Effector memory CD8-positive, alpha-beta T cell (primary cell): ENCODE measurements at places on chromosomes 1 and 21.

DNA sequence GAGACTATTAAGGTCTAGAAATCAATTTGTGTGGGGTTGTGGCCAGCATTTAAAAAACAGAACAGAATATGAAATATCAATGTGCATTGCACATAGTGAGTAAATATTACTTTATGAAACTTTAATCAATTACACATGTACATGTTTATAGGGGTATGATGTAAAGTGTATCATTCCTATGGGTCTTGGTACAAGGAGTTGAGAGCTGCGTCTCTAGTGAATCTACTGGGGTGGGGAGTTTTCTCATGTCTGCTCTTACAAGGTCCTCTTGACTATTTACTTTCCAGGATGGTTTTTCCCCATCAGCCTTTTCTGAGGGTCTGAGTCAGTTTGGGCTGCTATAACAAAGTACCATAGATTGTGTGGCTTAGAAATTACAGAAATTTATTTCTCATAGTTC is 75.8 kb downstream of the BACH1 start:
- no peak for DNase-seq

GRCh38 chr1:230342019-230342418 is 84.1 kb downstream of the PGBD5 start:
- DNase-seq: no peak

DNA sequence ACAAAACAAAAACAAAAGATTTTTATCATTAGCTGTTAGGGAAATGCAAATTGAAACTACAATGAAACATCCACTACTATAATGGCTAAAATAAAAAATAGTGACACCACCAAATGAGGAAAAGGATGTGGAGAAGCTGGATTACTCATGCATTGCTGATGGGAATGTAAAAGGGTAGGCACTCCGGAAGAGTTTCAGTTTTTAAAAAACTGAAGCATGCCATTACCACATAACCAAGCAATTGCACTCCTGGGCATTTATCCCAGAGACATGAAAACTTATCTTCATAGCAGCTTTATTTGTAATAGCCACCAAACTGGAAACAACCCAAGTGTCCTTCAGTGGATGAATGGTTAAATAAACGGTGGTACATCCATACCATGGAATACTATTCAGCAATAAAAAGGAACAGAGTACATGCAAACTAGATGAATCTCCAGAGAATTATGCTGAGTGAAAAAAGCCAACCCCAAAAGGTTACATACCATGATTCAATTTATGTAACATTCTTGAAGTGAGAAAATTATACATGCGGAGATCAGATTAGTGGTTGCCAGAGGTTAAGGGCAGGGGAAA is 14.5 kb upstream of the CFAP298 start:
- no peak for DNase-seq

- no peak for DNase-seq
These were observed 218.7 kb upstream of the FGGY start for GRCh38 chr1:59078070-59078800.

DNA sequence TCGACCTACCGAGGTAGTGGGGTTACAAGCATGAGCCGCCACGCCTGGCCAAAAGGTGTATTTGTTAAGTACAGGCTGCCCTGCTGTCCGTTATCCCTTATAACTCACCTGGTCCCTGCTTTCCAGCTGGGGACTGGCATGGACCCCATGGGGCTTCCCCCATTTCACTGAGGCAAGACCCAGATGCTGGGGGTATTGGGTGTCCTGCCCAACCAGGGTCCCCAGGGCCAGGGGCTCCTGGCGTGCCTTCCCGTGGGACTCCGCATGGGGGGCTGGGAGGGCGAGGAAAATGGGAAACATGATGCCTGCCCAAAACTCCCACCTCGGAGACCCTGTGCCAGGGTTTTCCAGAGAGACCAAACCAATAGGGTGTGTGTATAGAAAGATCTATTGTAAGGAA is 64.4 kb downstream of the FAAP20 start:
- no peak for DNase-seq

- no peak for DNase-seq
These were observed 248.6 kb downstream of the GREM2 start for GRCh38 chr1:240363315-240363714.

DNA sequence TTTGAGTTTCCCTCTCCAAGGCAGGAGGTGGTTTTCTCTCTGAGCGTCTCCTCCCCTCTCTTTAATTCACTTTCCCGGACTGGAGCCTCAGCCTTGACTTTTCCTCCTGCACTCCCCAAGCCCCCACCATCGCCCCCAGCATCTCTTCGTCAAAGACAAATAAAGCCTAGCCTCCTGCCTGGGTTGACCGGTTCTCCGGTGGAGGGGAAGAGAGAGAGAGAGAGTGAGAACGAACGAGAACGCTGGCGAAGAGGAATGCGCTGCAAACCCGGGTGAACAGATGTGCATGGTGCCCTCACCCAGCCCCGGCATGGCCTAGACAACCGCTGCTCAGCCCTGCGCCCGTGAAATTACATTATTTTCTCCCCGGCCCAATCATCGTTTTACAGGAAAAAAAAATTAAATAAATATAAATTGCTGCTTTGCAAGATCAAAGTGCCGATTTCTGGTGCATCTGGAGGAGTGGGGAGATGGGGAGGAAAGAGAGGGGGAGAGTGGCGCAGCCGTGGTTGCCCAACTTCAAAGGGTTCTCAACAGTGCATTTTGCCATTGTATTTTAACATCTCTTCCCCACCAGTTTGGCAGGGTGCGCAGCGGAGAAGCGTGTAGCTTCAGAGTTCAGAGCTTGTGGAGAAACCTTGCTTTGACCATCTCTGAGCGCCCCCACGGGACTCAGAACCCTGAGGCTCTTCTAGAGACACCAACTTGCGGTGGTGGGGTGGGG is 11.4 kb upstream of the TBX15 start:
- DNase-seq: no peak

DNA sequence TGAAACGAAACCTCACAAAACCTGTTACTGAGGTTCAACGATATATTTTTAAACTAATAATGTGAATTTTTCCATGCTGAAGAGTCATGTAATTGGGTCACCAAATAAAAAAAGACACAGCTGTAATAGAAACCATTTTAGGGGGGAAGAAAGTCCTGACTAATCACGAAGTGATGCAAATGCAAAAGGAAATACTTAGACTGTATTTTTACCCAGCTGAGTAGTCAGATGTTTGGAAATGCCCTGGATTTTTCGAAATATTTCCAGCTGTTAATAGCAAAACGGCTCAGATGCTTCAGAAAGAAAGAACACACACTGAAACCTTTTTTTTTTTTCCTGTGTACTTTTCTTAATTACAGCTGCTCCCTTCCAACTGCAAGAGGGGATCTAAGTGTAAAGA is 210.3 kb downstream of the SETD4 start:
- no peak for DNase-seq

DNA sequence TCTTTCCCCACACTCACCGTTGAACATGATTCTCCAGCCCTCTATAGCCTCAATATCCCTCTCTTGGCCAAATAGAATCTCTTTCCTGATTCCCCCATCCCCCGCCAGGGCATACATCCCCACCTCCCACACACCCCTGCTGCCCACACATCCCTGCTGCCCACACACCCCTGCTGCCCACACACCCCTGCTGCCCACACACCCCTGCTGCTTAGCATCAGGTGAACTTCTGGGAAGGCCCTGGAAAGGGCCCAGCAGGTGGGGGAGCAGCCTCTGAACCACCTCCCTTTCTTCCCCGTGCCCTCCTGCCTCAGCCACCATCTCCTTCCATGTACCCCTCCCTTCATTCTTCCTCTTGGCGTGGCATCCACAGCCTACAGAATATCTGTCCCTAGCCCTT is 15.9 kb upstream of the IFNLR1 start:
- DNase-seq: no peak

- no peak for DNase-seq
These were observed 337.5 kb downstream of the KCNH1 start for GRCh38 chr1:210796421-210796820.

DNA sequence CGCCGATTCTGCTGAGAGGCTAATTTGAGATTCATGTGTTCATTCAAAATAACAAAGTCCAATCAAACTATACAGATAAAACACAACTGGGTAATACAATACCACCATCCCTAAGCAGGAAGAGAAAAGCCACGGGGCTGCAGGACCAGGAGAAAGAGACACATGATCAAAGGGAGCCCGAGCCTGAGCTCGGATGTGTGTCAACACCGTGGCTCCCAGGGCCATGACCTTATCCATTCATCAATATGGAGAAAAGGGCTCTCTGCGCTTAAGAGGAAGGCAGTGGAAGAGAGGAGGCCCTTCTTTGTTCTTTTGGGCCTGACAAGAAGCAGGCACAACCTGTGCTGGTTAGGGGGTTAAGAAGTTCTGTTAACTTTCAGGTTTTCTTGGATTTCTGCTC is 56.7 kb downstream of the HUNK start:
- DNase-seq: no peak

GRCh38 chr1:167599957-167600581 is 30.0 kb upstream of the RCSD1 start:
- peak; percentile 39 for DNase-seq

DNA sequence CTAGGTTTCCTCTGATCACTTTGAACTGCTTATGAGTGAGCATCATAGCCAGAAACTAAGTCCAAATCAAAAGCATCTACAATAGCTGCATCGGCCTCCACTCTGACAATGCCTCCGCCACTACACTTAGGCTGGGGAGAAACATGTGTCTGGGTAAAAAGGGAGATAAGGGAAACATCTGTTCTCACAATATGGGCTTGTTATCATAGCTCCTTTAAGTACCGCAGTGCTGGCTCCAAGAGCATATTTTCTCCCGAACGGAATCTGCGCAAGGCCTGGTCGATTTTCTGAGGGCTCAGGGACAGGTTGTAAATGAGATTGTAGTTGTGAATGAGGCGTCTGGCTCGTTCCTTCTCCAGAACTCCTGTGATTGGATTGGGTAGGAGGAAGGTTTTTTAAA is 63.9 kb upstream of the CYP2J2 start:
- DNase-seq: no peak

DNA sequence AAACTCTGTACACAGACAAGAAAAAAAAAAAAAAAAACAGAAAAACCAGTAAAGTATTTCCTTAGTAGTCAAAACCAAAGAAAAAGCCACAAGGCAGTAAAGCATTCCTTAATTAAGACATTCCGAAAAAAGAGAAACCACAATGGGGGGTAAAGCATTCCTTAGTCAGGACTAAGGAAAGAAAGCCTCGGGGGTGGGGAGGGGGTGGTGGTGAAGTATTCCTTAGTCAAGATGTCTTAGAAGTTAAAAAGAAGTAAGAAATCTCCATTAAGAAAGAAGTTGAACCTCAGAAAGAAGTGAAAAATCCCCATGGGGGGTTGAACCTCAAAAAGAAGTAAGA is 28.2 kb upstream of the FMO1 start:
- DNase-seq: no peak

GRCh38 chr1:26278303-26278702 is 1.6 kb upstream of the SH3BGRL3 start:
- DNase-seq: no peak

DNA sequence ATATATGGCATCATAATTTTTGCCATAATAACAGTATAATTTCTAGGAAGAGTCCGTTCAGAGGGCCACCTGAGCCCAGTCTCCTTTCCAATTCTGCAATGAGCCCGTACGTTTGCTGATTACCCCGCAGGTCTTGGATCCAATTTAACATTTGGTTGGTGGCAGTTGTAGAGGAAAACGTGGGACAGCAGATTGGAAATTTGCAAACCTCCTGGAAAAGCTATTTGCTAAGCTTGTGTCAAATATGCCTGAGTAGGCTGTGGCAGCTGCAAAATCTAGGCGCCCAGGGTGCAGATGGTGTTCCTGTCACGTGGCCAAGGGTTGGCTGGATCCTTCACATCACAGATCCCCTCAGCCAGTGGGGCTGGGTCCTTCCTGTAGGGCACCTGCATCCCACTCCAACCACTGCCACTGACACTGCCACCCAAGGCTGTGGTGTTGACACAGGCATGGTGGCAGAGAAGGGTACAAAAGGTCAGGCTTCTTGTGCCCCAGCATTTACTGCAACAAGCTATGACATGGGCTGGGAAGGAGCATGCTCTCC is 174.8 kb upstream of the SYT6 start:
- no peak for DNase-seq

- no peak for DNase-seq
These were observed 73.3 kb upstream of the RALGPS2 start for GRCh38 chr1:178651742-178652141.

- DNase-seq: no peak
These were observed 25.7 kb upstream of the DEGS1 start for GRCh38 chr1:224157316-224157715.

GRCh38 chr1:205598841-205599668 is 32.8 kb downstream of the ELK4 start:
- DNase-seq: no peak

DNA sequence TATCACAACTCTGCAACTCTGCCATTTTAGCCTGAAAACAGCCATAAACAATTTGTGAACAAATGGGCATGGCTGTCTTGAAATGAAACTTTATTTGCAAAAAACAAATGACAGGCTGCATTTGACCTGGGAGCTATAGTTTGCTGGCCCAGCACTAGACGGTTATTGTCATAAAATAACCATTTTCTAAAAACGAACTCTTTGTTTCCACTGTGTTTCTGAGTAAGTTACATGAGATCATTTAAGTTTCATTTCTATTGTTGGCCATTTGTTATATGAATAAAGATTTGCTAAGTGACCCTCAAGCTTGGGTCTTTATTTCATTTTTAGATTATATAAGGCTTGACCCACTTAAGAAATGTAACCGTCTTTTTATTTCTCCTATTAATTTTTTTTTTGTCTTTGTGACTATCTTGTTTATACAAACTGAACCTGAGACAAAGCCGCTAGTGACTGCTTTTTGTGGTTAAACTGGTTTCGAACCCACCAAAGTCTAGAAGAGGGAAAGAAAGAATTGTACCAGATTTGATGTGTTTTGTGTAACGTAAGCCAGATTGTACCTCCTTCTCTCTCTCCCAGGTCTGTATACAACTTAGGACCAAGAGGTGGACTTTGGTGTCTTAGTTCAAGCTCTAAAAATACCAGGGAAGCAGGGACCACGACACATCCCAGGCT is 12.9 kb upstream of the KCNJ15 start:
- no peak for DNase-seq

- no peak for DNase-seq
These were observed 15.9 kb downstream of the RGS5 start for GRCh38 chr1:163186862-163187261.
